ENCODE measurements at places on chromosomes 16 and 17.

- no peak for DNase-seq
Measured at GRCh38 chr16:52451971-52452421, 94.9 kb downstream of the TOX3 start.

- no peak for DNase-seq
Measured at GRCh38 chr16:19269098-19269497, 16.4 kb upstream of the CLEC19A start.

DNA sequence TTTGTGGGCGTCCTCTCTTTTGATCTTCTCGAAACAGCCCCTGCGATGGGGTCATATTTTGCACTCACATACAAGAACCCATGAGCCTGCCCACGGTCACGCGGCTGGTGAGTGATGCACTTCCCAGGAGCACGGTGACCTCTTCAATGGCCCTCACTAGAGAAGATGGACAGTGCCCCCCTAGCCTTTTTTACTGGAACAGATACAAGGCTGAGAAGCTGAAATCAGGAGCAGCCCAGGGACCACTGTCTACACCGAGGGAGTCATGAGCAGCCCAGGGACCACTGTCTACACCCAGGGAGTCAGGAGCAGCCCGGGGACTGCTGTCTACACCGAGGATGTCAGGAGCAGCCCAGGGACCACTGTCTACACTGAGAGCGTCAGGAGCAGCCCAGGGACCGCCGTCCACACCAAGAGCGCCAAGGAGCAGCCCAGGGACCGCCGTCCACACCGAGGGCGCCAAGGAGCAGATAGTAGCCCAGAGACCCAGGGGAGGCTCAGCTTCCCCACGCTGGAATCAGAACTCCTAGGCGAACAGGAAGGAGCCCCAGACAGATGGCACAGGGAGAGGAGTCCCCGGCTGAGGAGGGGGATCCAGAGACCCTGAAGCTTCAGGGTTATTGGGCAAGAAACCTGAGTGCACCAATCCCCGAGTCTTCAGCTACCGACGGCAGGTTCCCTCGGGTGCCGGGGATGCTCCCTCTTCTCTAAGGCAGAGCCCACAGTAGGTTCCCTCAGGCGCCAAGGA lies 23.7 kb downstream of the ACSF3 start:
- no peak for DNase-seq

- no peak for DNase-seq
Measured at GRCh38 chr17:70158591-70158990, 10.7 kb upstream of the KCNJ2 start.

- DNase-seq: no peak
Measured at GRCh38 chr17:80359422-80360110, 55.4 kb upstream of the ENDOV start.

DNA sequence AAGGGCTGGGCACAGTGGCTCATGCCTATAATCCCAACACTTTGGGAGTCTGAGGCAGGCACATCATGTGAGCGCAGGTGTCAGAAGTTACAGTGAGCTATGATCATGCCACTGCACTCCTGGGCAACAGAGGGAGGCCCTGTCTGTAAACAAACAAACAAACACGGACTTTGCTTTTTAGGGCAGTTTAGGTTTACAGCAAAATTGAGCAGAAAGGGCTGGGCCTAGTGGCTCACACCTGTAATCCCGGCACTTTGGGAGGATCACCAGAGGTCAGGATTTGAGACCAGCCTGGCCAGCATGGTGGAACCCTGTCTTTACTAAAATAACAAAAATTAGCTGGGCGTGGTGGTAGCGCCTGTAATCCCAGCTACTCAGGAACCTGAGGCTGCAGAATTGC lies 3.3 kb upstream of the CARHSP1 start:
- no peak for DNase-seq

- DNase-seq: no peak
Measured at GRCh38 chr16:88608076-88608475, 30.3 kb upstream of the IL17C start.
